Brain (organoid and tissue), 16 donors: ENCODE measurements at places on chromosomes 11 and 22.
A peak's percentile ranks its signal among the peaks of the same experiment; 100 is the strongest.

GRCh38 chr11:128662076-128662475 lies 31.8 kb upstream of the FLI1 start:
- DNase-seq = no peak

DNA sequence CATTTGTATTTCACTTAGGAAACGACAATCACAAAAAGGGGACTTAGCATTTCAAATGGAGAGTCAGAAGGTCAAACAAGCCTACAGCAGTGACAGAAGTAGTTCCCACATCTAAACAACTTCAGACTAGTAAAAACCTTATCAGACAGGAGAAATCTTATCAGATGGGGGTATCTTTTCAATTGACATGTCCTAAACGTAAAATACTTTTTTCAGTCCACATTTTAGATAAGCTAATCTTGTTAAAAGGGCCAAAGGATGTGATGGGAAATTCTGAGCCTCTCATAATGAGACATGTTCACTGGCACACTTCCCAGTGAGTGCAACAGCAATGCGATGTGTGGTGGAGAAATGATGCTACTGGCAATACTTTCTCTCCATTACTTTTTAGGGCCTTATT lies 2.4 kb downstream of the MAPK1 start:
- DNase-seq = peak; percentile 63

DNA sequence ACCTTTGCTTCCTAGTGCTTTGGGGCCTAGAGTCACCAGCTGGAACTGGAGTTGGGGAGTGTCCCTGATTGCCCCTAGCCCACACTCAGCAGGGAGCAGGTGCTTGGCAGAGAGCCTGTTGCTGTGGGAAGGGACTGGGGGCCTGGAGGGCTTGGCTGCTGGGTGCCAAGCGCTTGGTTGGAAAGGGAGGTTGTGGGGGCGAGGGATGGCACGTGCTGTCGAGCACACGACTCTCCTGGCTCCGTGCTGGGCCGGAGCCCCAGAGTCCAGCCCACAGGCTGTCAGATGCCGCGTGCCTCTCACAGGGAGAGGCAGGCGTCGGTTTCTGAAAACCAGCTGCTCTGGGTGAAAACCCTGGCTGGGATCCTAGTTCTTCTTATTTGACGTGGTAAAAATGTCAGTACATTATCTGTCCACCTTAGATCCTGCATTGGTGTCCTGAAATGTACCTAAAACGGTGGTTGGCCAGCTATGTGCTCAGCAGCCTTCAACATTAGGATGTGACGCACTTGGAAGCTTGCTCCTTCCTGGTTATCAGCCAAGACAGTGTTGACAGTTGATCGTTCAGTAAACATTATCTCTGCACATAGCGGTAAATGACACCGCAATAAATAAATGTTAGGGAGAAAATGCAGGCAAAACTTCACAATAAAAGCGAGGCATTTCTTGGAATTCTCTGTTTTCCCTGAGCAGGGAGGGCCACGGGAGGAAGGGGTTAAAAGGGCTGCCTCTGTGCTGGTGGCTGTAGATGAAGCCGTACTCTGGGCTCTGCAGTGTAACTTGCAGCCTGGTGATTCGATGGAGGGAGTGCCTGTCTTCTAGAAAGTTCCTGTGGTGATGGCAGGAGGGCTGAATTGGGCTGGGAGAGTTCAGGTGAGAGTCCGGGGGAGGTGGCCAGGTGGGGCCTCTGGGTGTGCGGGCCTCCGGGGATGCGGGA lies 29.2 kb downstream of the GRAMD4 start:
- peak; percentile 38 for DNase-seq

- DNase-seq = no peak
Observed at GRCh38 chr11:65277631-65278277, 16.0 kb downstream of the POLA2 start.

DNA sequence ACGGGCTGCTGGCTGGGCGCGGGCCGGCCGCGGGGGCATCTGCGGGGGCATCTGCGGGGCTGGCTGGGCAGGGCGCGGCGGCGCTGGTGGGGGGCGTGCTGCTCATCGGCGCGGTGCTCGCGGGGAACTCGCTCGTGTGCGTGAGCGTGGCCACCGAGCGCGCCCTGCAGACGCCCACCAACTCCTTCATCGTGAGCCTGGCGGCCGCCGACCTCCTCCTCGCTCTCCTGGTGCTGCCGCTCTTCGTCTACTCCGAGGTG lies 194 bp downstream of the DRD4 start:
- DNase-seq = no peak

- peak; percentile 71 for DNase-seq
Observed at GRCh38 chr22:35986088-35986487, 42.5 kb downstream of the RBFOX2 start.
